ENCODE measurements at places on chromosomes 16 and 17. TPM values are rescaled to one million over a fixed set of nuclear protein-coding genes. Genes with fewer than 3 reads are reported as not detected.

Gene AHSP
- not detected for total RNA-seq

Gene MPV17L
- 9.6 TPM for total RNA-seq

Gene LRRC46
- total RNA-seq: 0.35 TPM

Gene CD300LB
- not detected for total RNA-seq

Gene HOXB4
- total RNA-seq: 0.69 TPM

Gene KRTAP4-3
- not detected for total RNA-seq

Gene TOM1L1
- total RNA-seq: 12.7 TPM

Gene ALOX15
- not detected for total RNA-seq

Gene CCDC144A
- total RNA-seq: not detected

Gene KIF2B
- total RNA-seq: not detected

Gene PRSS33
- not detected for total RNA-seq

Gene CYBA
- total RNA-seq: 59.6 TPM

DNA sequence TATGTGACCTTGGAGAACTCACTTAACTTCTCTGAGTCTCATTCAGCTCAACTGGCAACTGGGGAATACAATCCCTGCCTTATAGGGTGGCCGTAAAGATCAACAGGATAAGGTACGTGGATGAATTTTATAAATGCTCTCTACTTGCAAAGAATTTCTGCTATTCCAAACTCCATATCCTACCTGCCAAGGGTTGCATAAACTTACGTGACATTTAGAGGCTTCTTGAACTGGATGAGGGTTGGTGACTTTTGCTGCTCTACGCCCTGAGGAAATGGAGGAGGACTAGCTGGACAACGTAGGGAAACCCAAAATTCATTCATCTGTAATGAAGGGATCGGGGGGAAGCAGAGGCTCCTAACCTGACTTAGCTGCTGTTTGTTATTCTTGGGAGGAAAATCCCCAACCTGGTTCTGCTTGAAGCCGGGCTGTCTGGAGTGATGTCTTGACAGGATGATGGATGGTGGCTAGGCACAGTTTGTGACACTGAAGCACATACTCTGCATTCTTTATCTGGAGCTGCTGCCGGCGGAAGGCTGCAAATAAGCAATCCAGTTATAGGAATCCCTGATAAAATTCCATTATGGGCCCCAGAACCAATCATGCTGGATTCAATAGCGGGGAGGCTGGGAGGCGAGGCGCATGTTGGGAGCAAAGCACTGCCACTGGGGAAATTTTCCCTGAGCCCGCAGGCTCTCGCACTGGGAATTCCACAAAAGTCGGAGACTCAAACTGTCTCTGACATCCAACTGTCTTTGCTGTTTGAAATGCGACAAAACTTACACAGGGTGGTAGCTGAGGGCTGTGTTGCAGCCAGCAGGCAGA, 94.7 kb upstream of the SDK2 start:
- no peak for DNase-seq

DNA sequence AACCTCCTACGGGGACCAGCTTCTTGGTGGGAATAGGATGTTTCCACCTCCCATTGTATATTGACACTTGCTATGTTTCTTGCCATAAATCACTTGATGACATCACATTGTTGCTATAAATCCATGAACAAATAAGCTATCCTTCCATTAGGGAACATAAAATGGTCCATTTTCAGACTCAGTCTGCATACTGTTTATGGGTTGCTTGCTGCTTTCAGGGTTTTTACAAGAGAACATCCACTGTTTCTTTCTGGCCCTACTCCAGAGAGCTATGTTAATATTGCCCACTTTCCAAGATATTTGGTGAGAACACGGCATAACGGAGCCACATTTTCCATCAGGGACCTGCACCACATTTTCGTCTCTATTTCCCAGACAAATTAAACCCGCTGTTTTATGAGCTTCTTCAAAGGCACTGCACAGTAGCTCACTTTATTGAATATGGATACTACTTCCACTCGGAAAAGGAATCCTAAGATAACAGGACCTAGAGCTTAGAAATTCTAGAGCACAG, 800.2 kb downstream of the KCNJ2 start:
- no peak for DNase-seq

DNA sequence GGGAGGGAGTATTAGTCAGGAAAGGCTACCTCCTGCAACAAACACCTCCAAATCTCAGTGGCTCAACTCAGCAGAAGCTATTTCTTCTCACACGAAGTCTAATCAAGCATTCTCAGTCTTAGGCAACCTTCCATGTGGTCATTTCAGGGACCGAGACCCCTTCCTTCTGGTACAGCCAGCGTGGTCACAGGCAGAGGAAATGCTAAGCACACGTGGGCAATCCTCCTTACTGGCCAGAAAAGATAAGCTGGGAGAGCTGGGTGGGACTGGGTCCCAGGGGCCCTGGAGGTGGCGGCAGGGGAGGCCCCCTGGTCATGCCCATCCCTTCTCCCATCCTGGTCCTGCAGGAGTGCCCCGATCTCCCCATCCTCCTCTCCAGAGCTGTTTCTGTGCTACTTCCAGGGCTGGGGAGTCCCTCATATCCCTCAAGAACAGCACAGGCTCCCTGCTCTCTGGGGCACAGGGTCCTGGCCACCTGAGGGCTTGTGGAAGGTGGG, 5.7 kb upstream of the CX3CL1 start:
- DNase-seq: no peak

DNA sequence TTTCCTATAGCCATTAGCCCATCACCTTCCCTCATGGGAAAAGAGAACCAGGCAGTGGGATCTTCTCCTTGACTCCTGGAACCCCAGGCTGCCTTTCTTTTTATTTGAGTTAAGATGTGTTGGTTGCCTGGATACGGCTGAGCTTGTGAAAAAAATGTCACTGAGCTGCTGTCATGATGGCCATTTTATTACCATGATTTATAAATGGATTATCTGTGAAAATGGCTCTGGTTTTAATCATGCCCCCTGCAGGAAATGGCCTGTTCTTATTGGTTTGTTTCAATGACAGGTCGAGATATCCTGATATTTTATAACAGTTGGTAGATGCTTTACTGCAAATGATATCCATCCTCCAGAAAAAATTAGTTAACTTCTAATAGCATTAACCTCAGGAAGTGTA, 640.4 kb downstream of the CDH11 start:
- DNase-seq: no peak

GRCh38 chr17:70558821-70559220, 389.5 kb downstream of the KCNJ2 start:
- DNase-seq: no peak

GRCh38 chr16:51982715-51983680, 563.9 kb downstream of the TOX3 start:
- DNase-seq: no peak

DNA sequence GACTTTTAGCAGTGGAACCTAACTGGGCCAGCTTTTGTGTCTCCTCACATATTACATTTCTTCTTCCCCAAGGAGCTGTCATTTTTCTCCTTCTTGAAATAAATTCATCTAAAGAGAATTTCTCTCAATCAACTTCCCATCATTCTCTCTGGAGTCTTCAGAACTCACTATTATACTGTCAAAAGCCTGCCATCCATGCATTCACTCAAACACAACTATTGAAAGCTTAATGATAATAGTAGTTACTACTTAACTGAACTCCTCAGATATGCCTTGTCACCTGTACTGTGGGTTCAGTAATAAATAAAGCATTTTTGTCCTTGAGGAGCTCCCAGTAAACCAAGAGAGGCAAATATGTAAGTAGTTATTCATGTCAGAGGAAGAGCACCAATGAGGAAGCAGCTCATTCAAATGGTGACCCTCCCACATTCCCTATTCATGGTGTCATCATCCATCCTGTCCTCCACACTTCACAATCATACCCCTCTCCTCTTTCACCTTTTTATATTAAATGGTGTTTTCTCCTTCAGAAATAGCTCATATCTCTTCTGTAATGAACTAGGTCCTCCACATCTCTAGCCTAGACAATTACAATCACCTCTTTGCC, 162.6 kb downstream of the CA10 start:
- no peak for DNase-seq

DNA sequence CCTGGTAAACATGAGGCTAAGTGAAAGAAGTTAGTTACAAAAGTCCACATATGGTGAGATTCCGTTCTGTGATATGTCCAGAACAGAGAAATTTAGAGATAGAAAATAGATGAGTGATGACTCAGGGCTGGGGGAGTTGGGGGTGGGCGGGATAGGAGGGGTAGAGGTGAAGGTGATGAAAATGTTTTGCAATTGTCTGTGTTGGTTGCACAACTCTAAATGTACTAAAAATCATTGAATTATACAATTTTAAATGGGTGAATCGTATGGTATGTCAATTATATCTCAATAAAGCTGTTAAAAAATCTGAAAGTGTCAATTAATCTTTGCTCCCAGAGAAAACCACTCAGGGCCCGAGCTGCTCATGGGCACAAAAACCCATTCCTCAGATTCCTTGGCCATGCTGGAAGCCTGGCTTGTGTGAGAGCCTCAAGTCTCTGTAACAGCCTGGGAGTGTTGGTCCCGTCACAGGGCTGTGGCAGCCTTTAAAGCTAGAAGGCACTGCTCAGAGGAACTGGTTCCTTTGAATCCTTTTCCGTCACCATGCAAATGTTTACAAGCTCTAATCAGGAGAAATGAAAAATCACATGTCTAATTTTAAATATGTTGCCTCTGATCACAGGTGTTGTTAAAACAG, 225.3 kb downstream of the WWOX start:
- no peak for DNase-seq

DNA sequence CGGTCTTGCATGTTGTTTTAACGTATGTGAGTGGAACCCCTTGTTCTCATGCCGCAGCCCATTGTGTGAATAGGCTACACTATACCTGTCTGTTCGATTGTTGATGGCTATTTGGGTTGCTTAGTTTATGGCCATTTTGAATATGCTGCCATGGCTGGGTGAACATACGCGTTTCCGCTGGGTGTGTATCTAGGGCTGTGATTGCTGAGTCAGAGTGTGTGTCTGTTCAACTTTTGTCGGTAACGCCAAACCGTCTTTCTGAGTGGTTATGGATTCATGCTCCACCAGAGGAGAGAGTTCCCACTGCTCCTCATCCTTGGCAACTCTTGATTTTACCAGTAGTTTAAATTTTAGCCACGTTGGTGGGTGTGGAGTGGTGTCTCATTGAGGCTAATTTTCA, 77.0 kb downstream of the METRNL start:
- DNase-seq: no peak

DNA sequence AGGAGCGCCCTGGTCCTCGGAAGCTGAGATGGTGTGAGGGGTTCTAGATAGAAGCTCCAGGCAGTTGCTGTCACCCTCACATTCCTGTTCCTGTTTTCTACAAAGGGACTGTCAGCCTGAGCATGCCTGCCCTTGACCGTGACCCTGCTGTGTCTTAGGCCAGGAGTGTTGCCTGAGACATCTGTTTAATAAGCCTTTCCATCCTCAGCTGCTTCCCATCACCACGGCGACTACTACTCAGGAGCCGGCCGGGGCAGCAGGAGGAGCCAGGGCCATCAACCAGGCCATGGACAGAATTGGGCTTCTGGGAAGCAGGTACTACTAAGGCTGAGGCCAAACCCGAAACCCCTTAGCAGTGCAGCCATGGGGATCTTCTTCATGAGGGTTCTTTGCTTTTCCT, 151.4 kb downstream of the KATNIP start:
- DNase-seq: no peak

GRCh38 chr16:69514356-69514755, 51.4 kb upstream of the NFAT5 start:
- DNase-seq: no peak

DNA sequence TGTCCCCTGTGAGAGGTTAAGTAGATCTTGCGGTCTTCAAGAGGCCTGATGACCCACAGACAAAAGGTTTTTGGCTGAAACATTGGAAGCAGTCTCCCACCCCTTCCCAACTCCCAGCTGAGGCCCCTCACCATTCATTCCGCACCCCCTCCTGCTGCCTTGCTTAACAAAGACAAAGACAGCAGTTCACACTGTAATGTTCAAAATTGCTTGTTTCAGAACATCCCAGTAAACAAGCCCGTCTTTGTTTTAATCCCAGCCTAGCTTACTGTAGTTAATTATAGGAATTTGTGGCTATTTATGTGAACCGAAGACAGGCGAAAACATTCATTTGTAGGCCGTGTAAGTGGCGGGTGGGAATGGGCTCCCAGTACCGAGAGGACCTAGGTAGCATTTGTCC, 55.7 kb downstream of the IRX5 start:
- no peak for DNase-seq

- no peak for DNase-seq
Observed at GRCh38 chr17:30556374-30557332, 79.4 kb downstream of the GOSR1 start.

DNA sequence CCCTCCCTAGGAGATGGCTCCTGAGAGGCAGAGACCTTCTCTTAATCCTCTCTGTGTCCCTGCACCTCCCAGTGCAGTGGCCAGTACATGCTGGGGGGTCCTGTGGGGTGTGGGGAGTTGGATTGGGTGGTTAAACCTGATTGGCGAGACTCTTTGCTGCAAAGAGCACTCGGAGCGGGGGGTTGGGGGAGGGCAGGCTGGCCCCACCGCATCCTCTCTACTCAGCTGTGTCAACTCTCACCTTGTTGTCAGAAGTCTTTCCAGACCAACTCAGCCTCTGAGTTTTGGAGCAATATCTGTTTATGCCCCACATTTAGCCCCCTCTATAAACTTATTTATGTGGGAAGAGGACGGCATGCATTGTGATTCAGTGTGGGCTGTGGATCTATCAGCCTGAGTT, 40.0 kb downstream of the SMARCE1 start:
- DNase-seq: no peak

DNA sequence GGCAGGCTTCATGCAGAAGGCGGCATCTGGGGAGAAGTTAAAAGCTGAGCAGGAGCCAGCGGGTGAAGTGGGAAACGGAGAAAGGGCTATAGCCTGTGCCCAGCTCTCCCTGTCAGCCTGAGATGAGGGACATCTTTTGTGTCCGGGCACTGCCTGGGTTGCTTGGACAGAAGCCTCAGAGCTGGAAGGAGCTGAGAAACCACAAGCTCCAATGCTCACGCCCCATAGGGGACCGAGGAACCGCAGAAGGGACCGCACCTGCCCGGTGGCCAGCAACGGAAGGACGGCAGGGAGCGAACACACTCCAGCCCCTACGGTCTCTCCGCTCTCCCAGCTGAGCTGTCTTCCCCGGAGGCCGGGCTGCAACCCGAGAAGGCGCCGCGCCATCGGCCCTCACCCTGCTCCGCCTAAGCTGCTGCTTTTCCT, 175.8 kb downstream of the NPIPB11 start:
- no peak for DNase-seq

DNA sequence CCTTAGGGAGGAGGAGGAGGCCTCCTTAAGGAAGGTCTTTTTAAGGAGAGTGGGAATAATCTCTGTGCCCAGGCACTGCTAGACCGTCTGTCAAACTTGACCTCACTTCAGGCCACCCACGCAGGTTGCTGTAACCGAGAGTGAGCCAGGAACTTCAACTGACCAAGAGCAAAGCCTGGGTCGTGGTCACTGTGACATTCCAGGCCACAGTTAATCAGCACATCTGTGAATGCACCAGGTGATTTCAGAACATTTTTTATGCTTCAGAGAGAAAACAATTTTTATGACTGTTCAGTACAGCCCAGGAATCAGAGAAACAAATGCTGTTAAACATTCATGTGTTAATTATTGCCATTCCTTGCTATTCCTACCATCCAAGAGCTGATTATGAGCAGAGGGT, 226.6 kb upstream of the ASIC2 start:
- no peak for DNase-seq

All from heart left ventricle (tissue), 16 donors.